ENCODE measurements at places on chromosomes 7 and 10.

DNA sequence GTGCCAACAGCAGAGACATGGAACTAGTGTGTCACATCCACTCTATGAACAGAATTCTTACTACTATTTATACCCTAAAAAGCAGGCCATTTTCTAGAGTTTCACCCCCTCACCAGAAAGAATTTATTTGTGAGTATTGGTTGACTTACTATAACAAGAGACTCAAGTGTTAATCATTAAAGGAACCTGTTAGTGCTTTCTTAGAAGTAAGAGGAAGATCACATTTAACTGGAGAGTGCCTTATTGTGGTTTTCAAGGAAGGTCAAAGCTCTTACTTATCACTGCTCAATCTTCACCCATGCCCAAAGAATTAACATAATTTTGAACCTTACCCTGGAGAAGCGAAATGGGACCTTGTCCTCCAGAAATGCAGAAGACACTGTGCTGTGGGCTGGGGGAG, 169.3 kb upstream of the PRSS1 start:
- no peak for DNase-seq

GRCh38 chr7:10657201-10657600, 316.5 kb upstream of the PHF14 start:
- no peak for DNase-seq

DNA sequence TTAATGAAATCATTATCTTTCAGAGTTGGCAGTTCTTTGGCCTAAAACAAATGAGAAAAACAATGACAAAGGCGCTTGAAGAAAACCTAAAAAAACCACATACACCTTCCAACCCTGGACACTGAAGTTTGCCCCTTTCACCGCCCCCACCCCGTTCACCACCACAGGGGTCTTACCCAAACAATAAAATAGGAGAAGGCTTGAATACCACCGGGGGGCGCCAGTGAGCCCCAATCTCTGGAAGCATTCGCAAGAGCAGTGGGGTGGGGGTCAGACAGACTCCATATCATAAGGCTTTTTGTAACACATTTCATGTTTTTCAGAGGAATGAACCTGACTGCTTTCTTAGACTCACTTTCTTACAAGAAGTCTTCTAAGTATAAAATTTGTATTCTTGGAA, 163.6 kb downstream of the PIP4K2A start:
- DNase-seq: peak; percentile 65

DNA sequence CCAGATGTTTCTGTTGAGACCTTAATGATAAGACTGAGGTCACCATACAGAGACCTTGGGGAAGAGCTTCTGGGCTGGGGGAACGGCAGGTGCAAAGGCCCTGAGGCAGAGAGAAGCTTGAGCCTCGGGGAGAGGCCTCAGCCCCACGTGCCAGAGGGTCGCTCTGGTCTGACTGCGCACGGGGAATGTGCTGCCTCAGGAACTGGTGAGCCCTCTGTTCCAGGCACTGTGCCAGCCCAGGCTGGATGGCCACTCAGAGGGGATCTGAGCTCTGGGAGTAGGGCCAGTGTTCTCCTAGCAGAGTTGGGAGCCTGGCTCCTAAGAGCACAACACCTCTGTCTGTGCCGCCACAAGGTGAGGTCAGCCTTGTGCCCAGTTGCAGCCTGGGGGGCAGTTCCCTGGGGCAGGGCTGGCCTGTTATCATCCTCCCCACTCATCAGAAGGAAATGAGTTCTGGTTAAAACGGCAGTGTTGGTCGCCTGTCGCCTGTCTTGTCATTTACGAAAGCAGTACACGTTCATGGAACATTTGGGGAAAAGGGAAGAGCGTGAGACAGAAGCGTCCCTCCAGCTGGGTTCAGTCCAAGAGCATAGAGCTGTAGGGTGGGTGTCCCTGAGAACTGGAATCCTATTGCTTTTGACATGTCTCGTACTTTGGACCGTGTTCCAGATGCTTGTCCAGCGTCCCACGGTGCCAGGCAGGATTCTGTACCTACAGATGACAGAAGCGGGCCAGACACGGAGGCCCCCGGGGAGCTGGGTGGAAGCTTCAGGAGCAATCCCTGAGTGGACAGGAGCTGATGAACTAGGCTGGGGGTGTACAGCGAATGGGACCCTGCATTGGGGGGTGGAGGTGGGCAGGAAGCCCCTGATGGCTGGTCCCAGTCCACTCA, 4.3 kb downstream of the TTYH3 start:
- DNase-seq: peak; percentile 84

DNA sequence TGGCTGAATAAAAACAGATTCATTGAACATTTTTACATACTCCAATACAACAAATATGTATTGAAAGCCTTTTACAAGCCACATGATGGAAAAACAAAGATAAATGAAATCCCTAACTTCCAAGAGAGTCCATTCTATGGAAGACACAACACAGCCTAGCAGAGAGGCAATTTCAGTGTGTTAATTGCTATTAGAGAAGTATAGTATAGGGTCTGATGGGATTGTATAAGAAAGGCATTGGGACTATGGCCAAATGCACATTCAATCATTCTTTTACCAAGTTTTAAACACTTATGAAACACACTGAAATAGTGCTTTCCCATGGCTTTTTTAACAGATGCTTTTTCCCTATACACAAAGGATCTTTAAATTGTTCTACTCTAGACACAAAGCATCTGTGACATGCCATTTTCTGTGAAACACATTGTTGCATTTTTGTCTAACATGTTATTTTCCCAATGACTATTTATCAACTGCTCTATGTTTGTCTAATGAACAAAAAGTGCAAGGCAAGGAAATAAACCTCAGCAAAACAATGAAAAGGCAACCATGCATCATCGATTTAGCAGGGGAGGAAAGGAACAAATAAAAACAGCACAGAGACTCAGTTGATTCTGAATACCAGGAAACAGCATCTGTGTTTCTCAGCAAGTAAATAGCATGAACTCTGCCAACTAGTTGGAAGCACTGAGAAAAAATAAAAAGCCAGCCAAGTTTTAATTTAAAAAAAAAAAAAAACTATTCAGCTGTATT, 42.4 kb upstream of the PHYHIPL start:
- DNase-seq: no peak

GRCh38 chr10:71218046-71218650, 5.8 kb downstream of the UNC5B start:
- DNase-seq: peak; percentile 65

DNA sequence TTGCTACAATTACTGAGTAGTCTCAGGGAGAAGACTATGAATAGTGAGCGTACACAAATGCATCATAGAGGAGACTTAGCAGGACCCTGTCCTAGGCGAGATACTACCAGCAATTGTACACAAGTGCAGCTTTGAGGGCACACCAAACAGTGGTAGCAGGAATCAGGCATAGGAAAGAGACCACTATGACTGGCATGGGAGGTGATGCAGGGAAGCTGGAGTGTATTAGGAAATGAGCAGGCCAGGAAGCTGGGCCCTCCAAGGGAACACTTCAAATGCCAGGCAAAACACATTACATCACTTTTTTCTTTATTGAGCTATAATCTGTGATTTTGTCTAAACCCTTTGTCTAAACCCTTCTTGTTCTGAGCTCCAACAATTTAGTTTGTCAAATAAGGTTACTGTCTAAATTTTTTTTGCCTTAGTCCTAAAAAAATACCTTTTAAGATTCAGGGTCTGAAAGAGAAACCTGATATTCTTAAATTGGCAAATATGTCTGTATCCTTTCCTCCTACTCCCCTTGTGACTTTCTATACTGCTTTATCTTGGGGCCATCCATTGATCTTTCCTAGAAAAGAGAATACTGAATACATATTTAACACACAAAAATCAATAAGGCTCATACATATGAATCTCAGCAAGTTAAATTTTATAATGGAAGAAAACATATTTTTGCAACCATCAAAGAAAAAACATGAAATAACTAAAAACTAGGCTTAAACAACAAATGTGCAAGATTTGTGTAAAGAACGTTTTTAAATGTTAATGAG, 193.8 kb upstream of the PHYHIPL start:
- no peak for DNase-seq

GRCh38 chr7:26153823-26154783, 2.1 kb downstream of the NFE2L3 start:
- DNase-seq: no peak

DNA sequence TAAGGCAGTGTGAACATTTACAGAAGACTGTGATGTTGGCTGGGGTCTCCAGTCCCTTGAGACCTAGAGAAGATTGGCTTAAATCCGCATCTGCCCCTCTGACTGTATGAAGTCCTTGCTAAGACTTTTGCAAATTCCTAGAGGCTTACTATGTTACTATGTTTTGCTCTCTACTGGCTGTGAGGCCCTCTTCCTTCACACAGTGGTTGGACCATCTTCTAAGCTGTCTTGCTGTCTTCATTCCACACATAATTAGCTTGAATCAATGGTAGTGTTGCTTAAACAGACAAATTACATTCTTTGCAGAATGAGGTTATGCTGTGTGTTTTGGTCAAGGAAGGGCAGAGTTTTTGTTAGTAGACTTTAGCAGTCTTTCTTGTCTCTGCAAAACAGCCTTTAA, 658.0 kb downstream of the TYW1 start:
- DNase-seq: no peak

GRCh38 chr7:37393476-37393875, 55.2 kb downstream of the ELMO1 start:
- DNase-seq: no peak

- no peak for DNase-seq
Observed at GRCh38 chr7:36755484-36755883, 31.2 kb upstream of the AOAH start.

DNA sequence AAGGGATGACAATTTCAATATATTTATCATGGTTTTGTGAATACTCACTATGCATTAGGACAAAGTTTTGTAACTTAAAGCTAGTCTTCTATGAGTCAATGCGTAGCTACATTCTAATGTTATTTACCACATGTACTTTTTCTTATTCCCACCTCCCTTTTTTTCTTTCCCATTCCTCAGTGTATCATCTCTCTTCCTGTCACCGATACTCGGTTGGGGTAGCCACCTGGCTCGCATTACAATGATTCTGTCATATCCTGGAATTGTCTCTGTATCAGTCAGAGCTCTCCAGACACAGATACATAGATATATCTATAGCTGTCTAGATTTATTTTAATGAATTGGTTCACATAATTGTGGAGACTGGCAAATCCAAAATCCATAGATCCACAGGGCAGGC, 9.8 kb upstream of the RALA start:
- DNase-seq: no peak

GRCh38 chr10:88386821-88387773, 196.0 kb downstream of the RNLS start:
- no peak for DNase-seq

GRCh38 chr7:4959306-4959705, 319 bp upstream of the MMD2 start:
- DNase-seq: no peak

- no peak for DNase-seq
Observed at GRCh38 chr7:70997261-70997660, 134.7 kb upstream of the GALNT17 start.

- DNase-seq: no peak
Observed at GRCh38 chr10:35415505-35415904, 79.2 kb downstream of the CCNY start.

- DNase-seq: no peak
Observed at GRCh38 chr10:74047304-74047703, 49.4 kb downstream of the VCL start.

- DNase-seq: no peak
Observed at GRCh38 chr7:141295367-141295895, 221.6 kb downstream of the TMEM178B start.

DNA sequence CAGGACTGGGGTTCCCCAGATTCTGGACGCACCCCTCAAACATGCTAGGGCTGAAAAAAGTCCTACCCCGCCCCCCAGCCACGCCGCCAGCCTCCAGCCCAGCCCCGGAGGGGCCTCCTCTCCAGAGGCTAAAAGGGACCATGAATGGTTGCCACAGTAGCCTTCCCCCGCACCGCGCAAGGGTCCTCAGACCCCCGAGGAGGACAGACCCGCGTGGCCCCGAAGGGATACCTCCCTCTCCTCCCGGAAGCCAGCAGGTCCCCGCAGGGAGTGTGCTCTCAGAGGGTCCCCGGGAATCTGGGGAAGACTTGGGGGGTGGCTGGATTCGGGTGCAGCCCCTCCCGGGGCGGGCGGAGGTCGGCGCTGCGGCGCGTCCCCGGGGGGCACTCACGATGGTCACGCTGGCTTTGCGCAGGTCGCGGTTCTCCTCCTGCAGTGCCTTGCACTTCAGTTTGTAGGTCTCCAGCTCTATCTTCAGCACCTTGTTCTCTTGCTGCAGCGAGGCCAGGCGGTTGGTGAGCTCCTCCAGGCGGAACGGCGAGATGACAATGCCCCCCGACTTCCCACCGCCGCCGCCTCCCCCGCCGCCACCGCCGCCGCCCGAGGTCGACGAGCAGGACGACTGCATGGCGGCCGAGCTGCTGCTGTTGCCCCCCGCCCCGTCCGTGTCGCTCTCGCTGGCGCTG, 482 bp downstream of the CCDC6 start:
- DNase-seq: peak; percentile 35

DNA sequence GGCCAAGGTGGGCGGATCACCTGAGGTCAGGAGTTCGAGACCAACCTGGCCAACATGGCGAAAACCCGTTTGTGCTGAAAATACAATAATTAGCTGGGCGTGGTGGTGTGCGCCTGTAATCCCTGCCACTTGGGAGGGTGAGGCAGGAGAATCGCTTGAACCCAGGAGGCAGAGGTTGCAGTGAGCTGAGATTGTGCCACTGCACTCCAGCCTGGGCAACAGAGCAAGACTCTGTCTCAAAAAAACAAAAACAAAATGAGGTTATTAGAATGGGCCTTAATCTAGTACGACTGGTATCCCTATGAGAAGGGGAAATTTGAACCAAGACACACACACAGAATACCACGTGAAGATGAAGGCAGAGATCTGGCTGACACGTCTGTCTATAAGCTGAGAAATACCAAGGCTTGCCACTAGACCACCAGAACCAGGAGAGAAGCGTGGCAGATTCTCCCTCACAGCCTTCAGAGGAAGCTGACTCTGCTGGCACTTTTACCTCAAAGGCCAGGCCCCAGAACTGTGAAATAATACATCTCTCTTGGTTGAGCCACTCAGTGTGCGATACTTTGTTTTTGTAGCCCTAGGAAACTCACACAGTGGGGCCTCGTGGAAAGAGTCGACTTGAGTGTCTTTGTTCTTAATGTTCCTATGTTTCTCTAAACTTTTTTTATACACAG, 59.6 kb downstream of the TMEM209 start:
- DNase-seq: no peak

GRCh38 chr7:142608630-142609428, 140.4 kb upstream of the PRSS1 start:
- DNase-seq: no peak

- DNase-seq: peak; percentile 31
Observed at GRCh38 chr7:8389593-8390261, 43.7 kb upstream of the NXPH1 start.

- no peak for DNase-seq
Observed at GRCh38 chr10:71878327-71879034, 27.4 kb upstream of the PSAP start.

GRCh38 chr10:110192552-110192951, 14.9 kb upstream of the MXI1 start:
- no peak for DNase-seq

- DNase-seq: no peak
Observed at GRCh38 chr7:110719741-110720140, 371.2 kb upstream of the LRRN3 start.

DNA sequence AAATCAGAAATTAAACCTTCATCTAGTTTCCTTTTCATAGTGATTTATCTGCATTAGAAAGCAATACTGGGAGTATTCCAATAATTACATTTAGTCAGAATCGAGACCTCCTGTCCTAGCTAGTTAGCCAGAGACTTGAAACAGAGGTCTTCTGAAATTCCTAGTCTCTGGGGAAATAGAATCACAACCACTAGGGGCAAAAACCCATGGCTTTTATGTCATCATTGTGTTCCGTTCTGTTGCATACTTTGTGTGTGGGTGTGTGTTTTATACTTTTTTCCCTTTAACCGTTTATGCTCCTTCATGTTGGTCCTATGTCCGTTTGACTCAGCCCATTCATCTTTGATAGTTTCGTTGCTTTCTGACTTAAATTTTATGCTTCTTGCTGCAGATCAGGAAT, 79.8 kb downstream of the RALA start:
- DNase-seq: no peak
